ENCODE measurements at places on chromosomes 4 and X.

GRCh38 chrX:151902813-151903591 lies 9.7 kb upstream of the MAGEA4 start:
- DNase-seq, result no peak

DNA sequence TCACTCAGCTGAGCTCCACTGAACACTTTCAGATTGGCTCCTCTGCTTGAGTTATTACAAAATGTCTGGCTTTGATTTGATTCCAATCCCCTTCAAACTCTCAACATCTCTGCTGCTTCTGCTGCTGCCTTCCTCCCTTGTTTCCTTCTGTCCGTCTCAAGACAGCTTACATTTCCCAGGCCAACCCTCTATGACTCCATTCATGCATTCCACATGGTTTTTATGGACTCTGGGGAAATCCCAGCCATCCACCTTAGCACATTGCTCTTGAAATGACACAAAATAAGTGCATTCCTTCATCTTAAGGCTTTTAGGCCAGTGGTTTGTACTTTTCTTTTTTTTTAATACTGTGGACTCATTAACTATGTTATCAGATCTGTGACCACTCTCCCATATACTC lies 68.5 kb upstream of the TMEM164 start:
- DNase-seq, result no peak

DNA sequence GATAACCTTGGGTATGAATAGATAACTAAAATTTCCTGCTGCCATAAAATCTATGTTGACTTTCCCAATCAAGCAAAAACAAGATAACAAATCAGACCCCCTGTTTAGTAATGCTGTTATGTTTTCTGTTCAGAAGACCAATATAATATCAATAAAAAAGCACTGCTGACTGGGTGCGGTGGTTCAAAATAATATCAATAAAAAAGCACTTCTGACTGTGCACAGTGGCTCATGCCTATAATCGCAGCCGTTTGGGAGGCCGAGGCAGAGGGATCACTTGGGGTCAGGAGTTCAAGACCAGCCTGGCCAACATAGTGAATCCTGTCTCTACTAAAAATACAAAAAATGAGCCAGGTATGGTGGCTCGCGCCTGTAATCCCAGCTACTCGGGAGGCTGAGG lies 36.7 kb downstream of the ANTXR2 start:
- DNase-seq, result no peak

DNA sequence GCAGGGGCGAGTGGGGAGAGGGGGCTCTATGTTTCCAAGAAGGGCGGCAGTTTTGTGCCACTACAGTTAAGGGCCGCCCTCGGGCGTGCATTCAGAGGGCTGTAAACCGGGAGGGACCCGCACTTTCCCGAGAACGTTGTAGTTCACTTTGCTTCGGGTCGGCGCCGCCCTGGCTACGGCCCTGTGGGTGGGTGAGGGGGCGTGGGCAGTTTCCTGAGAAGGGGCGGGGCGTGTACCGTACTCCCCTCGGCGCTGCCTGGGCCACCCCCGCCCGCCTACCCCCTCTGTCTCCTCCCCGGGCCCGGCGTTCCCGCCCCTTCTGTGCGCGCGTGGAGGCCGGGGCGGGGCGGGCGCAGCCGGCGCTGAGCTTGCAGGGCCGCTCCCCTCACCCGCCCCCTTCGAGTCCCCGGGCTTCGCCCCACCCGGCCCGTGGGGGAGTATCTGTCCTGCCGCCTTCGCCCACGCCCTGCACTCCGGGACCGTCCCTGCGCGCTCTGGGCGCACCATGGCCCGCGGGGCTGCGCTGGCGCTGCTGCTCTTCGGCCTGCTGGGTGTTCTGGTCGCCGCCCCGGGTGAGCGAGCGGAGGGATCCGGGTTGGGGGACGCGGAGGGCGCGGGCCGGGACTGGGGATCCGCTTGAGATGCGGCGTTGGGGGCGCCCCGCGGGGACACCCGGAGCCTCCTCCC lies at the start of gene CD99:
TSS of gene CD99 (plus strand) at position 440 of the 687 bp plus-strand sequence. CDS start at position 506, 66 bp downstream.
- DNase-seq, result no peak

DNA sequence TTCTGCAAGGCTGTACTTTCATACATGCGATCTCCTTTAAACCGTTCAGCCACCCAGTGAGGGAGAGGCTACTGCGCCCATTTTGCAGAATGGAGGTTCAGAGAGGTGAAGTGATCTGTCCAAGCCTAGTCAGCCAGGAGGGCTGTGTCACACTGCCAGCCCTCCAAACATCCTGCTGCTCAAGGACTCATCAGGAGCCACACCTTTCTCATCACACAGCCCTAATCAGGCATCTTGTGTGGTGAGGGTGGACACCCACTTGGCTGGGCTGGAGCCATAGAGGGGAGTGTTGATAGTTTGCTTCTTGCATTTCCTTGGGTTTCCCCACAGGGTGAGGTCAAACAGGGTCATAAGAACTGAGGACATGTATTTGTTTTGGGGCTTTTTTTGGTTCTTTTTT lies 5.4 kb upstream of the CXCR3 start:
- DNase-seq, result no peak

- no peak for DNase-seq
These were observed 46.0 kb downstream of the LNX1 start for GRCh38 chr4:53545273-53545672.

- DNase-seq, result peak; percentile 75
These were observed 86.1 kb downstream of the CPE start for GRCh38 chr4:165464813-165465381.

DNA sequence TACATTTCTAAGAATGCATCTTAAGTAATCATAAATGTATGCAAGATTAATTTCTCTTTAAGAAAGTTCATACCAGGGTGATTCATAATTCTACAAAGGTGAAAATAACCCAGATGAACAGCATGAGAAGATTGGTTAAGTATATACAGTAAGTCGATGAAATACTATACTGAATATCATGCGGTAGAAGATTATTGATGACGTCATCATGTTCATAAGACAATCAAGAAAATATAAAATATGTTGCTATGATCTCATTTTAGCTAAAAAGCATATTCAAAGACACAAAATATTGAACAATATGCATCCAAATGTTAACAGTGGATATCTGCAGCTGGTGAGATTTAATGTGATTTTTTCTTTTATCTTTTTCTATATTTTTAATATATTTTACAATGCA lies 312.0 kb upstream of the FGF13 start:
- DNase-seq, result no peak

DNA sequence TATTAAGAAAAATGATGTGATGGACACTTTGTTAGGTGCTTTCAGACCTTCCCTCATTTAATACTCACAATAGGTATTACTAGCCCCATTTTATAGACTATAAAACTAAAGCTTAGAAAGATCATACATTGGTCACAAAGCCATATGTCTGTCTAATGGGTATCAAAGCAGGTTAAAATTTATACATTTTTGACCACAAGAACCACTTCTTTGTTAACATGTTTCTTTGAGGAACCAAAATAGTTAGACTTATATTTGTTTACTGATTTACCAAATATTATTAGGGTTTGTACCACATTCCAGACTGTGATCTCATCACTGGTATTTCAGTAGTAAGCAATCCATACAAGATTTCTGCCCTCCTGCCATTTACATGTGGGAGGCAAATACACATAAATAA lies 363.3 kb downstream of the NAF1 start:
- no peak for DNase-seq

GRCh38 chrX:101252634-101253033 lies 33.0 kb downstream of the DRP2 start:
- DNase-seq, result no peak

GRCh38 chrX:152170621-152171020 lies 32.2 kb upstream of the MAGEA10 start:
- DNase-seq, result no peak

GRCh38 chr4:2672700-2673099 lies 83.4 kb downstream of the TNIP2 start:
- no peak for DNase-seq

GRCh38 chrX:55135171-55135570 lies 46.4 kb downstream of the PAGE2 start:
- DNase-seq, result peak; percentile 27

- DNase-seq, result no peak
These were observed 31.0 kb upstream of the ARAF start for GRCh38 chrX:47530049-47530448.

GRCh38 chr4:154366956-154367355 lies 124.6 kb downstream of the DCHS2 start:
- peak; percentile 2 for DNase-seq

- DNase-seq, result no peak
These were observed 105.9 kb downstream of the OR13H1 start for GRCh38 chrX:131649741-131650140.

- DNase-seq, result no peak
These were observed 82.2 kb downstream of the SUPT20HL2 start for GRCh38 chrX:24231641-24232179.

DNA sequence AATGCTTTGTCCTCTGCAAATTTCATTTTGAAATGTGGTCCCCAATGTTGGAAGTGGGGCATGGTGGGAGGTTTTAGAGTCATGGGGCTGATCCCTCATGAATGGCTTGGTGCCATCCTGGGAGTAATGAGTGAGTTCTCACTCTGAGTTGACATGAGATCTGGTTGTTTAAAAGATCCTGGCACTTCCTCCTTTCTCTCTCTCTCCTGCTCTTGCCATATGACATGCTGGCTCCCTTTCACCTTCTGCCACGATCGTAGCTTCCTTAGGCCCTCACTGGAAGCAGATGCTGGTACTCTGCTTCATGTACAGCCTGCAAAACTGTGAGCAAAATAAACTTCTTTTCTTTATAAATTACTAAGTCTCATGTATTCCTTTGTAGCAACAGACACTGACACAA lies 262.0 kb downstream of the IL15 start:
- DNase-seq, result no peak

- DNase-seq, result no peak
These were observed 114.9 kb downstream of the ZNF827 start for GRCh38 chr4:145823743-145824142.

GRCh38 chr4:94039226-94039625 lies 168.4 kb upstream of the SMARCAD1 start:
- DNase-seq, result no peak

DNA sequence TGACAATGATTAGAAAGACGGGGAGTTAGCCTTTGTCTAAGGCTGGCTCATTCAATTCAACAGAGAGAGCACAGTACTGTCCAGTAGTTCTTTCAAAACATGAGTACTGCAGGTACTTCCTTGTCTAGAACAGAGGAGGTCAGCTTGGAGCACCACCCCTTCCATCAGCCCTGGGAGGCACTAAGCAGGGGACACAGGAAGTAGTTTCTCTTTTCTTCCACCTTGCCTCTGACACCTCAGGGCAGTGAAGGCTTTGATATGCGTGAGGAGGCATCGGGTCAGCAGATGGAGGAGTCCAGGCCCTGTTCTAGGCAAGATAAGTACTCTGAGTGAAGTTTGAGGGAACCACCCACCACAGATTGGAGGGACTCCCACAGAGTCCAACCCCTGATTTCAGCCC lies 33.1 kb downstream of the MAGEB10 start:
- DNase-seq, result no peak

DNA sequence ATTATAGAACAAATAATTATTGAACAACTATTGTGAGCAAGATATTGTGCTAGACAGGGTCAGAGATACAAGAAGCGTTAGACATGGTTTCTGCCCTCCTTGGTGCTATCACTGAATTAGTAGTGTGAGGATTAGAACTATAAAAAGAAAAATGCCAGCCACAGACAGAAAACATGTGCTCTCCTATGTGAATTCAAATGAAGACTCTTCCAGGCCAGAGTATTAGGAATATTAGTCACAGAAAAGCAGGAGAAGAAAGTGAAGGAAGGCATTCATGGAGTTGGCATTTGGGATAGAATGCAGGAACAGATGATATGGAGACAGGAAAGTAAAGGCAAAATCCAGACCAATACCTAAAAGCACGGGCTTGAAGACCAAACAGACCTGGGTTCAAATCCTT lies 179.6 kb upstream of the TENM3 start:
- DNase-seq, result no peak

- DNase-seq, result no peak
These were observed 247.1 kb upstream of the PITX2 start for GRCh38 chr4:110869862-110870572.

DNA sequence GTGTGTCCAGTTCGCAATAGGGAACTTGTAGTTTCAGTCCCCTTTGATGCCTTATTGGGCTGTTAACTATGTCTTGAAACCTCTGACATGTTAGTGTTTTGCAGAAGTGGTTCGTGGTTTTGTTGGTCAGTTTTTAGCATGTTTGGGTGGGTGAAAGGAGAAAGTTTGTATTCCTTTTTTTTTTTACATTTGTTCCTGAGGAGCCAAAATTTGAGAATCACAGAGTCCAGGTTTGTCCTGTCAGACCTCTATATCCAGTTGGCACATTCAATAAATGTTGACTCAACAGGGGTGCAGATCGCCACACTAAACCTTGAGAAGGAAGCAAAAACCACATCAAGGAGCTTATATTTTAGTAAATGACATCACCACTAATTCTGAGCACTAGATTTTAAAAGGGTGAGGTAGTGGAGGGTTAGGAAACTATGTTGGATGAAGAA lies 26.2 kb downstream of the DLG3 start:
- no peak for DNase-seq

- no peak for DNase-seq
These were observed 81.3 kb downstream of the STOX2 start for GRCh38 chr4:183986291-183986970.

- DNase-seq, result no peak
These were observed 116.4 kb upstream of the IGSF1 start for GRCh38 chrX:131405497-131405896.

DNA sequence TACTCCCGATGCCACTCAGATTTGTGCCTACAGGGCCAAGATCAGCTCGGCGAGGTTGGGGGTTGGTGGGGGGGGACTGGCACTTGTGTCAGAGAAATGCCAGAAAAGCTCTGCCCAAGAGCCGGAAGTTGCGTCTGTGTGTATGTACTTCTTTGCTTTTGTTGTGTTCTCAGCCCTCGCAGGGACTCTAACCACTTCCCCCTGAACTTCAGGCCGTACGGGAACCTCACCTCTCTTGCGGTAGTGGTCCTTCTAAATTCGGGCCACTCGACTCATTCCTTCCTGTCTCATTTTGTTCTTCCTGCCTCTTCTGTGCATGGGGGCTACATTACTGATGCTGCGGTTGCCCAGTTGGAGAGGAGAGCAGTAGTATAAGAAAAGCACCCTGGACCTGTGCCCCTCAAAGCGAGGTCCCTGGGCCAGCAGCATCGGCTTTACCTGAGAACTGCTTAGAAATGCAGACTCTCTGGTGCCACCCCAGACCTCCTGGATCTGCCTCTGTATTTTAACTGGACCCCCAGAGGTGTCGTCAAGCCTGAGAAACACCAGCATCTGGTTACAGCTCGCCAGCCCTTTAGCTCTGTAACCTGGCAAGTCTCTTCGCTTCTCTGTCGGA lies 146.3 kb upstream of the RPS6KA3 start:
- no peak for DNase-seq

GRCh38 chrX:42536286-42536685 lies 241.7 kb downstream of the PPP1R2C start:
- DNase-seq, result no peak

GRCh38 chr4:8295471-8295870 lies 25.9 kb downstream of the HTRA3 start:
- no peak for DNase-seq

- no peak for DNase-seq
These were observed 1165.0 kb upstream of the TENM3 start for GRCh38 chr4:181078196-181078595.

DNA sequence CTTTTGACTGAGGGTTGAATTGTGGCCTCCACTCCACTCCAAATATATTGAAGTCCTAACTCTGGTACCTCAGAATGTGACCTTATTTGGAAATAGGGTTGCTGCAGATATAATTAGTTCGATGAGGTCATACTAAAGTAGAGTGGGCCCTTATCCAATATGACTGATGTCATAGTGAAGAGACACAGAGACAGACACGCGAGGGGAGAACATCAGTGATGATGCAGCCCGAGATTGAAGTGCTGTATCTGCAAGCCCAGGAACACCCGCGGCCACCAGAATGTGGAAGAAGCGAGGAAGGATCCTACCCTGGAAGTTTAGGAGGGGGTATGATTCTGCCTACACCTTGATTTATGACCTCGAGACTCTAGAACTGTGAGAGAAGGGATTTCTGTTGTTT lies 279.0 kb downstream of the ANKRD50 start:
- DNase-seq, result no peak

All from midbrain (tissue), 1 donor.